ENCODE measurements at places on chromosomes 12 and 14.

DNA sequence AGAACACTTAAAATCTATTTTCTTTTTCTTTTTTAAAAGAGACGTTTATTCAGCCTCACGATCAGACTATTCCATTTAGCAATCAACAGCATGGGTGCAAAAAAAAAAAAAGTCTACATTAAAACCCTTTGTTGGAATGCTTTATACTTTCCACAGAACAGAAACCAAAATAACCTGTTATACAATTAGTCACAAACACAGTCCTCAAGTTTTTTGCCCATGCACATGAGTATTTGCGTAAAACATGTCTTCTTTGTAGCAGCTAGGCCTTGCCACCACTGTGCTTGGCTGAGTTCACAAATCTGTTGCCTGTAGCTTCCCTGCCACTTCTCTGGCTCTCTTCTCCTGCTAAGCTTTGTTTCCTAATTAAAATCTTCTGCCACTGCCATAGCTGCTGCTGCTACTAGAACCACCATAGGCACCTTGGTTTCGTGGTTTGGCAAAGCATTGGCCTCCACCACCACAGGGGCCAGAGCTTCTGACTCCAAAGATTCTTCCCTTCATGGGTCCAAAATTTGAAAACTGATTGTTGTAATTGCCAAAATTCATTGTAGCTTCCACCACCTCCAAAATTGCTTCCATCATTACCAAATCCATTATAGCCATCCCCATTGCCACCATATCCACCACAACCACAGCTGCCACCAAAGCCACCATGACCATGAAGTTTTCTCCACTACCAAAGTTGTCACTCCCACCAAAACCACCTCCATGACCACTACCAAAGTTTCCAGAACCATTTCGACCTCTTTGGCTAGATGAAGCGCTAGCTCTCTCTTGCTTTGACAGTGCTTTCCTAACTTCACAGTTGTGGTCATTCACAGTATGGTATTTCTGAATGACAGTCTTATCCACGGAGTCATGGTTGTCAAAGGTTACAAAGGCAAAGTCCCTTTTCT lies 38.1 kb downstream of the KLRG1 start:
- no peaks in the 10 kb centered on the region for H3K27me3 ChIP-seq
- peaks cover 81% of the 10 kb centered on the region for H3K4me1 ChIP-seq
- H3K27ac ChIP-seq: no peak overlapping the region
- H3K36me3 ChIP-seq: no peaks in the 10 kb centered on the region
- H3K4me3 ChIP-seq: no peak overlapping the region

DNA sequence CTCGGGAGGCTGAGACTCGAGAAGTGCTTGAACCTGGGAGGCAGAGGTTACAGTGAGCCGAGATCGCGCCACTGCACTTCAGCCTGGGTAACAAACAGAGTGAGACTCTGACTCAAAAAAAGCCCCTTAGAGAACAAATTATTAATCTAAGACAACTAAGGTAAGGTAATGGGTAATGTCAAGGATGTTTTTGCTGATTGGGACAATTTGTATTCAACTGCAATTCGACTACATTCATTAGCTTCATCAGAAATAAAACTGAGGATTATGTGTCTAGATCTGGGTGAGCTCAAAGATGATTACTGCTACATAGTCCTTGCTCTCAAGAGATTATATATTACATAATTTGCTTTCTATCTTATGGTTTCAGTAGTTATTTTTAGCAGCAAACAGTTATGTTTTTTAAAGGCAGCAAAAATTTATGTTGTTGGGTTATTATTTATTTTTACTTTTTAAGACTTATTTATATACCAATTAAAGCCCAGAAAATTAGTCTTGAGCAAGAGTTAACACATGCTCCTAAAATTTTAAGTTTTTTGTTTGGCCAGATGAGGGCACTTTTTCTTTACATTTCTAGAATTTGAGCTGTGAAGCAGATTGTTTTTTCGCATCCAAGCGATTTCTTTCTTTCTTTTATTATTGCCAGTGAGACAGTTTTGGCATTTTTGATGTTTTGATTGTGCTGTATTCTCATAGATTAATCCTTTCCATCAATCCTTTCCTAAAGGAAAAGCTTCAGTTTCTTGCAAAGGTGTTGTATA lies 52.3 kb downstream of the PLEKHA5 start:
- DNase-seq: no peak
- H3K27ac ChIP-seq: no peak overlapping the region
- no peak overlapping the region for H3K4me3 ChIP-seq
- H3K36me3 ChIP-seq: no peaks in the 10 kb centered on the region

DNA sequence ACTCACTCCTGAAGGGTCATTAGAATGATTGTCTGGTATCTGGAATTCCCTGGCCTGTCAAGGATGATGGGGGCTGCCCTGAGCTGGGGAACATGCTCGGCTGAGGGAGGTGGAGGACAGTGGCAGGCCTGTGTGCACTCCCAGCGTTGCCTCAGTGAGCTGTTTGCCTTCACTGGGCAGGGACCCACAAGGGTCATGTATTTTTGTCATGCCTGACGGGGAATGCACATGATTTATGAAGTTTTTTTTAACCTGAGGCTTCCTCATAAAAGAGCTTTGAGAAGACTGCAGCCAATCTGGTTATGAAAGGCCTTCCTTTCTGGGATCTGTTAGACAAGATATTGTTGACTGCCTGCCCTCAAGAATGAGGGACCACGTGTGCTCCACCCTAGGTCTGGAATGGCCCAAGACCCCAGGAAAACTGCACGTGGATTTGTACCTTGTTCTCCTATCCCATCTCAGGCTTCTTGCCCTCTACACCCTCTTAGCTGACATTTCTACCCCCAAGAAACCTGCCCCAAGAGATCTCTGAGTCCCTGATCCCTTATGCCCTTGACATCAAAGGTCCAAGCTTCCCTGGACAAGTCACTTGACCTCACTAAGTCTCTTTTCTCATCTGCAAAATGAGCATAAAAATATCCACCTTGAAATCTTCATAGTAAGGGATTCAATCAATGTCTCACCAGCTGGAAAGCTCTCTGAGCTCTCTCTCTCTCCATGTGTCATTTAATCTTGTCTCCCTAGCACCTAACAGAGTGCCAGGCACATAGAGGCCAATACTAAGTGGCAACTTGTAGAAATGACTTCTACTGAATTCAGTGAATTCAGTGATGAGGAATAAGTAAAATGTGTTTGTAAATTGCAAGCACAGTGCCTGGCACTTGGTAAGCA lies 24.5 kb upstream of the COL2A1 start:
- H3K27ac ChIP-seq: no peak overlapping the region
- H3K4me1 ChIP-seq: no peaks in the 10 kb centered on the region
- no peaks in the 10 kb centered on the region for H3K36me3 ChIP-seq
- no peaks in the 10 kb centered on the region for H3K27me3 ChIP-seq
- DNase-seq: no peak

- no peaks in the 10 kb centered on the region for H3K27me3 ChIP-seq
- no peaks in the 10 kb centered on the region for H3K4me1 ChIP-seq
- no peak overlapping the region for H3K4me3 ChIP-seq
- no peaks in the 10 kb centered on the region for H3K36me3 ChIP-seq
- H3K27ac ChIP-seq: no peak overlapping the region
These were observed 98.2 kb downstream of the NUAK1 start for GRCh38 chr12:106040521-106040920.

DNA sequence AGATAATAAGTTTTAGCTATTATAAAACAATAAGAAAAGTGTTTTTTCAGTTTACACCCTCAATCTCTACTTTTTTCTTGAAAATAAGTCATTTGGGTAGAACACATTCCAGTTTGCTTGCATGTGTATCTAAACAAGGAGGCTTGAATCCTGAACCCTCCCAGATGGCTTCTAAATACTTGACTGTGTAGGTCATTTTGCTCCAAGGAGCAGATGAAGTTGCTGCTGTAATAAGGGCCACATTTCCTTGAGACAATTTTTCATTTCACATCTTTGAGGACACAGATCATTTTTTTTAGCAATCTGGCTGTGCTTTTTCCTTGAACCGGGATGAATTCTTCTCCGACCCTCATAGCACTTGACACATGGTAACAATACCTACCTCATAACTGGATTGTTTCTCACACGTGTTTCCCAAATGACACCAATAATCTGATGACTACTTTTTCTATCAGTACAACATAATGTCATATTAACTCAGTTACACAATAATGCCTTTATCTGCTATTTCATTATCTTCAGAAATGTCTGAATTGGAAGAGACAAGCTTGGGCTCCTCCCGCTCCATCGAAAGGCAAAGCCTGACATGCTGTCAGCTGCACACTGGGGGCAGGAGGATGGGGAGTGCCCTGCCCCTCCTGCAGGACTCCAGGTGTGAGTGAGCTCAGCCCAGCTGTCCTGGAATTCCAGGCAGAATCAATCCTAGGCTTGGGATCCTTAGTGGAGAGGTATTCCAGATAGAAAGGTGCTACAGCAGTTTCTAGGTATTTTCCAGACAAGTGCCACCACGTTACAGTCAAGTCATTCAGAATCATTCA lies 30.9 kb downstream of the GPHB5 start:
- H3K27me3 ChIP-seq: no peaks in the 10 kb centered on the region
- no peaks in the 10 kb centered on the region for H3K36me3 ChIP-seq
- H3K4me3 ChIP-seq: no peak overlapping the region
- H3K27ac ChIP-seq: no peak overlapping the region

GRCh38 chr12:131290255-131290959 lies 336.7 kb downstream of the ADGRD1 start:
- no peak for DNase-seq
- H3K4me3 ChIP-seq: no peak overlapping the region
- no peaks in the 10 kb centered on the region for H3K4me1 ChIP-seq
- H3K27me3 ChIP-seq: no peaks in the 10 kb centered on the region
- no peak overlapping the region for H3K27ac ChIP-seq

DNA sequence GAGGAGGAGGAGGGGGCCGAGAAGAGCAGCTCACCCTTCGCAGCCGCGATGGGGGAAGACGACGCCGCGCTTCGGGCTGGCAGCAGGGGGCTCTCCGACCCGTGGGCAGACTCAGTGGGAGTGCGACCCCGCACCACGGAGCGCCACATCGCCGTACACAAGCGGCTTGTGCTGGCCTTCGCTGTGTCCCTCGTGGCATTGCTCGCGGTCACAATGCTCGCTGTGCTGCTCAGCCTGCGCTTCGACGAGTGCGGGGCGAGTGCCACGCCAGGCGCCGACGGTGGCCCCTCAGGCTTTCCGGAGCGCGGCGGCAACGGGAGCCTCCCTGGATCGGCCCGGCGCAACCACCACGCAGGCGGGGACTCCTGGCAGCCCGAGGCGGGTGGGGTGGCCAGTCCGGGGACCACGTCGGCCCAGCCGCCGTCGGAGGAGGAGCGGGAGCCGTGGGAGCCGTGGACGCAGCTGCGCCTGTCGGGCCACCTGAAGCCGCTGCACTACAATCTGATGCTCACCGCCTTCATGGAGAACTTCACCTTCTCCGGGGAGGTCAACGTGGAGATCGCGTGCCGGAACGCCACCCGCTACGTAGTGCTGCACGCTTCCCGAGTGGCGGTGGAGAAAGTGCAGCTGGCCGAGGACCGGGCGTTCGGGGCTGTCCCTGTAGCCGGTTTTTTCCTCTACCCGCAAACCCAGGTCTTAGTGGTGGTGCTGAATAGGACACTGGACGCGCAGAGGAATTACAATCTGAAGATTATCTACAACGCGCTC lies 745 bp downstream of the TRHDE start:
- H3K36me3 ChIP-seq: no peaks in the 10 kb centered on the region
- no peak overlapping the region for H3K27ac ChIP-seq
- H3K27me3 ChIP-seq: no peaks in the 10 kb centered on the region
- no peak for DNase-seq
- no peak overlapping the region for H3K4me3 ChIP-seq
- H3K4me1 ChIP-seq: no peaks in the 10 kb centered on the region

DNA sequence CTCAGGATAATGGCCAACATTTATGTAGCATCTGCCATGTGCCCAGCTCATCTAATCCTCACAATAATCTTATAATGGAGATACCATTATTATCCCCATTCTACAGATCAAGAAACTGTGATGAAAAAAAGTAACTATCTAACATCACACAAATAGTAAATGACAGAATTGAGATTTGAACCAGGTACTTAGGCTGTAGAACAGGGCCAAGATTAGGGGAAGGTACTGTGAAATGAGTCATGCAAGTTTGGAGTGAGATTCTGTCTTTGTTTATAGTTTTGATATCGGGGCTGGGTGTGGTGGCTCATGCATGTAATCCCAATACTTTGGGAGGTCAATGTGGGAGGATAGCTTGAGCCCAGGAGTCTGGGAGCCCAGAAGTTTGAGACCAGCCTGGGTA lies 1.3 kb upstream of the GNPTAB start:
- H3K4me1 ChIP-seq: peaks cover 34% of the 10 kb centered on the region
- H3K27me3 ChIP-seq: no peaks in the 10 kb centered on the region
- DNase-seq: no peak
- no peak overlapping the region for H3K27ac ChIP-seq
- H3K36me3 ChIP-seq: no peaks in the 10 kb centered on the region
- H3K4me3 ChIP-seq: no peak overlapping the region

GRCh38 chr12:88496429-88496828 lies 83.8 kb downstream of the KITLG start:
- H3K4me1 ChIP-seq: no peaks in the 10 kb centered on the region
- no peak overlapping the region for H3K27ac ChIP-seq
- H3K27me3 ChIP-seq: no peaks in the 10 kb centered on the region
- H3K36me3 ChIP-seq: no peaks in the 10 kb centered on the region

DNA sequence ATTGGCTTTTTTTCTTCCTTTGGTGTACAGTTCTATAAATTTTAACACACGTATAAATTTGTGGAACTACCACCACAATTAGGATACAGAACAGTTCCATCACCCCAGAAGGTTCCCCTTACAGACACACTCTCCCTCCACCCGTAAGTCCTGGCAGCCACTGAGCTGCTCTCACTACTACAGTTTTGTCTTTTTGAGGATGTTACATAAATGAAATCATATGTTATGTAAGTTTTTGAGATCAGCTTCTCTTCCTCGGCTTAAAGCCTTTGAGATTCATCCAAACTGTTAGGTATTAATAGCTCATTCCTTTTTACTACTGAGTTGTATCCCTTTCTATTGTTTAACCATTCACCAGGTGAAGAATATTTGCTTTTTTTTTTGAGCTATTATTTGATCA lies 74.3 kb upstream of the SLC24A4 start:
- H3K36me3 ChIP-seq: no peaks in the 10 kb centered on the region
- no peak overlapping the region for H3K4me3 ChIP-seq

- H3K36me3 ChIP-seq: no peaks in the 10 kb centered on the region
- DNase-seq: no peak
- no peaks in the 10 kb centered on the region for H3K4me1 ChIP-seq
- H3K27me3 ChIP-seq: no peaks in the 10 kb centered on the region
These were observed 29.8 kb upstream of the LIN7A start for GRCh38 chr12:80967565-80967964.

GRCh38 chr12:51590347-51591015 lies 552 bp upstream of the SCN8A start:
- peak overlapping the region; percentile 53 for H3K4me3 ChIP-seq
- peaks cover 10% of the 10 kb centered on the region for H3K4me1 ChIP-seq
- DNase-seq: peak; percentile 53
- peaks cover 3% of the 10 kb centered on the region for H3K27me3 ChIP-seq
- no peak overlapping the region for H3K27ac ChIP-seq

- no peaks in the 10 kb centered on the region for H3K36me3 ChIP-seq
- DNase-seq: no peak
- H3K27me3 ChIP-seq: no peaks in the 10 kb centered on the region
- H3K27ac ChIP-seq: no peak overlapping the region
These were observed 274.1 kb downstream of the ADAMTS20 start for GRCh38 chr12:43277651-43278540.

All from CD8-positive, alpha-beta memory T cell (primary cell).